Activated T-cell treated with anti-CD3 and anti-CD28 coated beads, Interleukin-2, amount 50 U/mL, for 4 hours (primary cell): ENCODE measurements at places on chromosomes 2 and 18.

GRCh38 chr2:162706770-162707169, 131.8 kb downstream of the KCNH7 start:
- DNase-seq, result no peak

GRCh38 chr18:33830213-33830612, 252.2 kb downstream of the ASXL3 start:
- no peak for DNase-seq

- no peak for DNase-seq
Measured at GRCh38 chr18:2911533-2911932, 64.7 kb downstream of the EMILIN2 start.

GRCh38 chr2:233673896-233674295, 2.2 kb downstream of the UGT1A9 start:
- DNase-seq, result no peak

- no peak for DNase-seq
Measured at GRCh38 chr2:45776160-45776955, 124.9 kb downstream of the PRKCE start.

- DNase-seq, result no peak
Measured at GRCh38 chr2:124301915-124302314, 276.8 kb downstream of the CNTNAP5 start.

GRCh38 chr2:179636100-179636980, 225.1 kb downstream of the ZNF385B start:
- DNase-seq, result no peak

GRCh38 chr18:37913051-37913450, 347.5 kb upstream of the CELF4 start:
- DNase-seq, result no peak

- no peak for DNase-seq
Measured at GRCh38 chr2:191250400-191250799, 5.2 kb downstream of the MYO1B start.

GRCh38 chr2:207233731-207234130, 68.0 kb upstream of the KLF7 start:
- no peak for DNase-seq

DNA sequence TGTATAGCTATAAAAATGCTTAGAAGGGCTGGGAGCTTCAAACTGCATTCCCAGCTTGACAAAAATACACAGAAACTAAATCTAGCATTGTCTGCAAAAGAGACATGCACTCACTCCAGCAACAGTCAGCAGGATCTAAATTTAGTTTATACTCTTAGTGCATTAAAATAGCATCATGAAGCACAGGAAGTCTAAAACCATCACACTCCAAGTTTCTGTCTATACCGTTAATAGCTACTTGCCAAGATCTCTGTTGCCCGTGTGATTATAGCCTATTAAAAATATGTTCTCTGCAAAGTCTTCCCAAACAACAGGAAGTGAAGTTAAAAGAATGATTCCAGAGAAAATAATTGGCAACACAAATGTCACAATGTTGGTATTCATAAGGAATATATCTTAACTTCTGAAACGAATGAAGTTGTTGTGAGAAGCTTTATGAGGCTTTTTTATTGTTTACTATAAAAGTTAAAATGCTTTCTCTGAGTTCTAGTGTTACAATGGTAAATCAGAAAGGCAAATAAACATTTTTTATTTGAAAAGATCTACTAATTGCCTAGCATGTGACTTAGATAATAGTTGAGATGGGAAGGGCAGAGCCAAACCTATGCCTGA, 184.2 kb downstream of the ZNF385B start:
- DNase-seq, result no peak

DNA sequence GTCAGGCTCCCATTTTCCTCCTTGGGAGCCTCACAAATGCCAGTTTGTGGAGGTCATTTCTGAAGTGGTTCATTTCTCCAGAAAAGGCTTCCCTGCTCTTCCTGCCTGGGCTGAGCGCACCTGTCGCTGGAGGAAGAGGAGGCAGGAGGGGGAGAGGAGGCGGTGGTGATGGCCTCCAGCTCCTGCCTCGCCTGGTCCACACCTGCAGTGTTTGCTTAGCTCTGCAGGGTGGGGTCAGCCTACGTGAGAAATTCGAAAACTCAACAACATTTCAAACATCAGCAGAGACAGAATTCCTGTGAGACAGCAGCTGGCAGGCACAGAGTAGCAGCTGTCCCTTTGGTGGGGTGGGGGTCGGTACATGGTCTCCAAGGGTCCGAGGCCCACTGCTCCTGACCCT, 7.9 kb downstream of the IMPA2 start:
- no peak for DNase-seq

DNA sequence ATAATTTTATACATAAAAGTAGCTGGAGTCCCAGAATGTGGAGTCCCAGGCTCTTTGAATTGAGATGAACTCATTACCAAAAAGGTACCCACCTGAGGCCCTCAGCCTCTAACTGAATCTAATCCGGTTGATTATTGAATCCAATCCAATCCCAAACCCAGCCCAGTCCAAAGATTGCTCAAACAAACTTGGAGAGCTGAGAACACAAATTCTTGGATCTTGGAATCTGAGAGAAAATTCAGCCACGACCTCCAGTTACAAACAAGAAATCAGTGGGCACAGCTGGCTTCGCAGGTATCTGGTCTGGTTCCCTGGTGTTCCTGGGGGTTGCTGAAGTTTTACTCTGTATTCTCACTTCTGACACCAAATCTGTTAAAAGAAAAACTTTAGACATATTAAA, 28.4 kb upstream of the RHOB start:
- DNase-seq, result no peak

GRCh38 chr2:102074152-102074783, 68.3 kb upstream of the IL1R1 start:
- no peak for DNase-seq

- no peak for DNase-seq
Measured at GRCh38 chr2:133717497-133717896, 149.2 kb upstream of the NCKAP5 start.

DNA sequence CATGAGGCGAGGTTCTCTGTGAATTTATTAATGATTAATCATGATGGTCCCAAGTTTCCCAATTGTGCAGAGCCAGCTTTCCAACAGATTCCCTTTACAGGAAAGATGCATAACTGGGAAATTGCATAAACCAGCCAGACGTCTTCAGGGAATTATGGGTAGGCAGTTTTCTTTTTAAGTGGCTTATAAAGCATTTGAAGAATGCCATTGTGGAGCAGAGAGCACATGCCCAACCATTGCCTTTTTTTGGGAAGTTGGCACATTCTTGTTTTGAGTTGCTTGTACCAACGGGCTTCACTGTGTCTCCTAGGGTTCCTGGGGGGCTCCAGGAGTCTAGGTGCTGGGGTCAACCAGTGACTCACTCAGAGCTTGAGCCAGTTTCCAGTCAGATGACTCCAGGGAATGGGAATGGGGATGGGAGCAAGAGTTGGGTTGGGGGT, 231.7 kb upstream of the FOSL2 start:
- DNase-seq, result no peak

DNA sequence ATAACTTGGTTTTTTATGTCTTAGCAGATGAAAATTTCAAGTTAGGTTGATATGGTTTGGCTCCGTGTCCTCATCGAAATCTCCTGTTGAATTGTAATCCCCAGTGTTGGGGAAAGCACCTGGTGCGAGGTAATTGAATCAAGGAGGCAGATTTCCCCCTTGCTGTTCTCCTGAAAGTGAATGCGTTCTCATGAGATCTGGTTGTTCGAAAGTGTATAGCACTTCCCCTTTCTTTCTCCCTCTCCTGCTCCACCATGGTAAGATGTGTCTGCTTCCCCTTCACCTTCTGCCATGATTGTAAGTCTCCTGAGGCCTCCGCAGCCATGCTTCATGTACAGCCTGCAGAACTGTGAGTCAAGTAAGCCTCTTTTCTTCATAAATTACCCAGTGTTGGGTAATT, 242.1 kb upstream of the TNP1 start:
- DNase-seq, result no peak

DNA sequence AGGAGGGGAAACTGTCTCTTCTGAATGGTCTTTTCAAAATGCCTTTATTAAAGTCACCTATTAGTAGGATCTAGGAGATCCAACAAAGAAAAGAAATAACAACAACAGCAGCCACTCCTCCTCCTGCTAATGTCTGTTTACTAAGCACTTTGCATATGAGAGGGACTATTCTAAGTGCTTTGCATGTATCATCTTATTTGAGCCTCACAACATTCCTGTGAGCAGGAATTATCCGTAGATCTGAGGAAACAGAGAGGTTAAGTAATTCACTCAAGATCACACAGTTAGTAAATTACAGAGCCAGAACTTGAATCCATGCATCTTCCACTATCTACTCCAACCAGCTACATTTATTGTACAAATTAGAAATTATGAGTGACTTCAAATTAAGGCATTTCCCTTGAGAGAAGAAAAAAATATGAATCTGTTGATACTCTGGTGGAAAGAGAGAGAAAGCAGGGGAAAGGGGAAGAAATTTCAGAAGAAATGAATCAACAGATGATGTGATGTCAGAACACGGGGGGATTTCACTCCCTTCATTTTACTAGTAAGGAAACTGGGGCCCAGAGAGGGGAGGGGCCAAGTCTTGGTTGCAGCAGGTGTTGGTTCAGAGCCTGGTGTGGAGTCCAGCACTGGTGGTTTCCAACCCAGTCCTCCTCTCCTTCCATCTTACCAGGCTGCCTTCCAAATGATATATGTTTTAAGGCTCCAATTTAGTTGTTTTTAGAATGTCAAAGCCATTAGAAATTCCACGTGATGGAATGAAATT, 49.7 kb downstream of the TSN start:
- no peak for DNase-seq

- no peak for DNase-seq
Measured at GRCh38 chr2:235958931-235959410, 209.2 kb downstream of the GBX2 start.

DNA sequence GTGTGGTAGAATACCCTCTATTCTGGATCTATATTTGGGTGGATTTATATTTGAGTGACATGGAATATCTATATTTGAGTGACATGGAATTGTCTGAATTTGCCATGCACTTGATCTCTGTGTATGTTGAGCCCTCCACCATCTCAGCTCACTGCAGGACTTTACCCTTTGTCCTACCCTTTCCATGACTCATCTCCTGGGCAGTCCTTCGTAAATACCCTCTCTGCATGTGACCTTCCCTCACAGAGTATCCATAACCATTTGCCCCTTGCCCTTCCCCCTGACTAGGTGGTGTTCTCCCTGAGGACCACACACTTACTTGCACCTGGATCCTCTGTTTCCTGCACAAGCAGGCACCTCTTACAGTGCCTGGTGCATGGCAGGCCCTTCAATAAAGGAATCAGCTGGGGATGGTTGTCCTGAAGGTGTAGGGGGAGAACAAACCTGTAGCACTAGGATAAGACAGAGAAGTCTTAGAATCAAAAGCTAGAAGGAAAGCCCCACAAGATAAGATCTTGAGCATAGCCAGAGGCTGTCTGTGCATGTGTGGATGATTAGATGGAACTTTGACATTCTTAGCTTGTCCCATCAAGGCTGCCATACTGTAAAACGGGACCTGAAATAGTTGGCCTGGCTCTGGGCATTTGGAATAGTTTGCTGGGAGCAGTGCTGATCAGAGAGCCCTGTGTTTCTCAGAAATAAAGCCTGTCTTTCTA, 230.4 kb downstream of the FHOD3 start:
- DNase-seq, result no peak

GRCh38 chr18:42658171-42658570, 457.3 kb downstream of the RIT2 start:
- DNase-seq, result no peak

DNA sequence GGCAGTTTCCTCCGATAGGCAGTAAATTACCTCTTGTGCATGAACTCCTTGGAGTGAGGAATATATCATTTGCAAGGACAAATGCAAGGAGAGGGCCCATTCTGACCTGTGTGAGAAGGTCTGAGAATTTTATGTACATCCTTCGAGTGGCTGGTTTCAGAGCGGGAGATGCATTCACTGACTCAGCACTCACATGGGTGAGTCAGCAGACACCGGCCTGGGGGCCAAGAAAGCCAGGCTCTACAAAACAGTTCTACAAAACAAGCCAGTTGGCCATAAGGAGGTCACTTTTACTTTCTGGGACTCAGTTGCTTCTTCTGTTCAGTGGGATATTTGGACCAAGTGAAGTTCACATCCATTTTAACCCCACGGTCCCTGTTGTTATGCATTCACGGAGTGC, 35.3 kb downstream of the CYP26B1 start:
- DNase-seq, result no peak

- no peak for DNase-seq
Measured at GRCh38 chr2:64562148-64562784, 38.1 kb downstream of the AFTPH start.

DNA sequence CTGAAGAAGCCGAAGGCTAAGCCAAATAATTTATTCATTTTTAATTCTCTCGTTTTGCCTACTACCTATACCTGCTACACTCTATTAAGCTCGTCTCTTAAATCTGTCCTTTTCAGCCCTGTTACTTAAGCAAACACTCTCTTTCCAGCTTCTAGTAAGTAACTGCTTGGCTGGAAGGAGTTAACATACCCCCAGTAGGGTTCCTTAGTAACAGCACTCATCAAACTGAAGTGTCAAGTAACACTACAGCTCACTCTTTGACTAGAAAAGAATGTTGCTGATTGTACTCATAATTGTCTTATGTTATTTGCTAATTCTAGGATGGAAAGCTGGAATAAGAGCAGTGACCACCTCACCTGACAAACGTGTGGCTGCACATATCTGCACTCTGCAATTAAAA, 120.0 kb upstream of the SCN7A start:
- no peak for DNase-seq

DNA sequence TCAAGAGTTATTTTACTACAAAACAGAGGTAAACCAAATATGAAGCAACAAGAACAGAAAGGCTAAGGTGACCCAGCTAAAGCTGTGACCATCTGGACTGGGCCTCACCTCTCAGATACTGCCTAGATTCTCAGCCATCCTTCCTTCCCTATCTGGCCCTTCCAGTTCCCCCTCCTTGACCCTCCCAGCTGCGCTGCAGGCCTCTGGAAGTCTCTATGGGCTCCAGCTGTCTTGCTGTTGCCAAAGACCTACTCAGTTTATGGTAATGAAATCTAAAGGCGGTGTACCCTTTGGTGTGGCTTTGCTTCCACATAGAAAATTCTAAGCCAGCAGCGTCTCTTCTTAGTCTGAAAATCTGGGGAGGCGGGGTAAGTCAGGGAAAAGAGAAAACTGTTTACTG, 55.7 kb downstream of the ARHGEF33 start:
- DNase-seq, result no peak

DNA sequence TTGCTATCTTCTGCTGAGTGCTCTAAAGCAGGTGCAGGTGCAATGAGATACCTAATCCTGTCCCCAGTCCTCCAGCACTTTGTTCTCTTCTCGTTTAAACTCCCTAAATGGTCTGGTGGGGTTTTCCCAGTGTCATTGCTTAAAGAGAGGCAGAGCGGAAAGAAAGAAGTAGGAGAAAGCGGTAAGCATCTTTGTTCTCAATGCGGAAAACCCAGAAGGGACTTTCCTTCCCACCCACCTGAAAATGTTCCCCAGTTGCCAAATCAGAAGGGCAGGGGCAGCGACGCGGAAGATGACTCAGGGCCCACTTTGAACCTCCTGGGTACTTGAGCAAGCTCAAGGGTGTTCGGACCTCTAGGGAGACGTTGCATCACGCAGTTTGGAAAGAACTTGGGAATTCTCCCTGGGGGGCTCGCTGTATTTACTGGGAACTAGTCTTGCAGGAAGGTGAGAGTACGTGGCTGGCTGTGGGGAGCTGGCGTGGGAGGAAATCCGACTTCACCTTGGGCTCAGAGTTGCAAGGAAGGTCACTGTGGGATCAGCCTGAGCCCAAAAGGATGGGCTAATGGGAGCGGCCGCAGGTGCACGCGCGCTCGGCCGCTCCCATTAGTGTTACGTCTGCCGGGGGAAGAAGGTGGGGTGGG, 589 bp upstream of the SGPP2 start:
- DNase-seq, result peak; percentile 44
